Upper lobe of right lung (tissue), 1 donor: ENCODE measurements at places on chromosomes 11 and 22. TPM values are rescaled to one million over a fixed set of nuclear protein-coding genes. Genes with fewer than 3 reads are reported as not detected.

DNA sequence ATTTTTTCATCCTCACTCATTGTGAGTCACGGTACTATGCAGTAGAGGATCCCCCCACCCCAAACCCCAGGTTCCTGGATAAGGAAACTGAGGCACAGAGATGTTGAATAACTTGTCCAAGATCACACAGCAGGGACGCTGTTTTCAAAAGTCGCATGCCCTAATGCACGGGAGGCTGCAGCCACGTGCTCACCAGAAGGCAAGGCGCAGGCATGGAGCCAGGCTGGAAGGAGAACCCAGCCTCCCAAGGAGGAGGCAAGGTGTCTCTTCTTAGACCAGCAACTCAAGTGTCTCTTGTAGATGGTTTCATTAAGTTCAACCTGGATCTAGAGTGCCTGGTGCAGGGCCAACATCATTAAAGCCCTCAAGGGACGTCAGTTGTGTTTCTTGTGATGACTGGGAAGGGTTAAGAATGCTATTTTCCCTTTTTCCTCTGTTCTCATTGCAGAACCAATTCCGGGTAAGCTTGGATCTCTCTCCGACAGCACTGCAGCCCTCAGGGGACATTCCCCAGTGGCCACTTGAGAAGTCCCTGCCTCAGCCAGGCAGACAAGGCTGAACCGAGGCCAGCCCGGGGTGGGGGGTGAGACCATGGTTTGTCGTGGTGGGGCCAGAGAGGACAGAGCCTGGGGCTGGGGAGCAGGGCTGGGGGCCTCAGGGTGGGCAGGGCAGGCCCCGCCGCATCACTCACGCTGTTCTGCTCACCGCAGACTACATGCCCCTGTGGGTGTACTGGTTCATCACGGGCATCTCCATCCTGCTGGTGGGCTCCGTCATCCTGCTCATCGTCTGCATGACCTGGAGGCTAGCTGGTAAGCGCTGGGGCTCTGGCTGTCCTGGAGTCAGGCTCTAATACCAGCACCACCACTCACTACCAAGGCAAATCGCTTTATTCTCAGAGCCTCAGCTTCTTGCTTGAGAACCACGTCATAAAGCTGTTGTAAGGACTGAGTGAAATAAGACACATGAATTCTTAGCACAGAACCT, 15.7 kb downstream of the TMEM121B start:
- peak; percentile 41 for DNase-seq

DNA sequence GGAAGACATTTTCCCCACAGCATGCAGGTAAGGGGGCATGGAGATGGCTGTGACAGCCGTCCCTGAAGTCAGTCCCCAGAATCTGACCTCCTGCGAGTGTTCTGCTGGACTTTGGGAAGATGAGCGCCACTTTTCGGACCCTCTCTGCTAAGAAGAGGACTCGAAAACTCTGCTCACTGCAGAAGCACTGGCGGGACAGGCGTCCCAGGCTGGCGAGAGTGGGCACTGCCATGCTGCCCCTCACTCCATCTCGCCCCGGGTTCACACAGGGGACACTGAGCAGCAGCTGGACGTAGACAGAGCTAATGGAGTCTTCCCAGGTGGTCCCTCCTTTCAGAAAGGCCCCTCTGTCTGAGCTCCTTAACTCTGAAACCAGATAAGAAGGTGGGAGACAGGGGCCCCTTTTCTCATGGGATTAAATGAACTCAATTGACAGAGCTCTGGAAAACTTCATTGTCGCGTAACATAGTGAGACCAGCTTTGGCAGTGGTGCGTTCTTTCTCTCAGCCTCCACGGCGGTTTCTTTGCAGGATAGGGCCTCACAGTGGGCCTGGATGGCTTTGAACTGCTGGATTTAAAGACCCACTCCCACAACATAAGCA, 4.8 kb downstream of the ADAMTS8 start:
- DNase-seq = no peak

DNA sequence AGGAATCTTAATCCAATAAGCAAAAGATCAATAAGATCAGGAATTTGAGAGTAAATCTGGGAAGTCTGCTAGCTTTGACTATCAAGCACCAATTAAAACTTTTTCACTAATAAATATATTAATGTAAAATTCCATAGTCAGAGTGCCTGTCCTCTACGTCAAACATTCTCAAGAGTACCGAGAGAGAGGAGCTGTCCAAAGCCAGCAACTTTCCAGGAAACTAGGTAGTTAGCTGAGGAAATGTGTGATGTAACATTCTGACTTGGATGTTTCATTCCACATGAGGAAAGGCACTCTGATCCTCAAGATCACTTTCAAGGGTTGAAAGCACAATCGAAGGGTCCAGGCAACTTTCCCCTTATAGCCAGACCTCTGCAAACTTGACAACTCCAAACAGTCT, 113.2 kb downstream of the STK33 start:
- DNase-seq = no peak

DNA sequence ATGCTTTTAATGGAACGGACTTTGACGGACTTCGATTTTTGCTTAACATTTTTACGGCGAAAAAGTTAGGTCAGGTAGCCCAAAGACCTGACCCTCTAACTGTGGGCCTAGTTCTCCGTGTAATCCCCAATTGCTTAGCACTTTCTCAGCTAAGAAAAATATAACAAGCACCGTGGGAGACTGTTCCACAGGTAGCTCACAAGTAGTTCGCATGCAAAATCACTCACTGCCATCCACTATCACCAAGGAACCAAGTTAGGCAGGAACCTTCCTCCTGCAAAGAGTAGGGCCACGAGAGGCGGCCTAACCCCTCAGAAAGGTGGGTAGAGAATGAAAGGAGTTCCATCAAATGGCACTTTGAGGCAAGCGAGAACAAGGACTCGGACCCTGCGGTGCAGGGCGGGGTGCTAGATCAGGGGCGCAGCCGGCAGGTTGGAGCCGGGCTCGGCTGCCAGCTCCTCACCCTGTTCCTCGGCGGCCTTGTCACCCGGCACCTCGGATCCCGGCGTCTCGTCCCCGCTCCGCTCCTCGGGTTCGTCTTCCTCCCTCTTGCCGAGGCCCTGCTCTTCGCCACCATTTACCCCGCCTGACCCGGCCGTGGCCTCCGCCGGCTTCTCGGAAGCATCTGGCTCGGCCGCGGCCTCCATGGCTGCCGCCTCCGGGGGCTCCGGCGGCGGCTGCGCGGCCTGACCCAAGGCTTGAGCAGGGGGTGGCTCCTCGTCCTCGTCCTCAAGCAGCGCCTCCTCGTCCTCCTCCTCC, 922 bp downstream of the HNRNPUL2 start:
- DNase-seq = no peak

DNA sequence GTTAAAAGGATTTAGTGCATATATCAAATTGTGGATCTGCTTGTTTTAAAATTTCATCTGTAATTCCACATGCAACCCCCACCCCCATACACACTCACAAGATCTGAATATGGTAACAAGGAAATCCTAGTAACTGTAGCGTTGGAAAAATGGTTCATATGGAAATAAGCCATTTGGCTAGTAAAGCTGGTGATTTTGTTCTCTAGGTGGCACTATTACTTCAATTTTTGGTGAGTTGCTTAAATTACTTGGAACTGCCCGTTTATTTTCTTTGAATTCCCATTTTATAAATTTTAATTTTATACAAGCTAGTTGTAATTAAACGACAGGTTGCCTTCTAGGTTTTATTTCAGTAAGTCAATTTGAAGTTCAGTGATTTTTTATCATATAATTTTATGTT, 5.3 kb downstream of the BDNF start:
- no peak for DNase-seq

- peak; percentile 85 for DNase-seq
Observed at GRCh38 chr11:133064152-133064877, 468.0 kb downstream of the OPCML start.

DNA sequence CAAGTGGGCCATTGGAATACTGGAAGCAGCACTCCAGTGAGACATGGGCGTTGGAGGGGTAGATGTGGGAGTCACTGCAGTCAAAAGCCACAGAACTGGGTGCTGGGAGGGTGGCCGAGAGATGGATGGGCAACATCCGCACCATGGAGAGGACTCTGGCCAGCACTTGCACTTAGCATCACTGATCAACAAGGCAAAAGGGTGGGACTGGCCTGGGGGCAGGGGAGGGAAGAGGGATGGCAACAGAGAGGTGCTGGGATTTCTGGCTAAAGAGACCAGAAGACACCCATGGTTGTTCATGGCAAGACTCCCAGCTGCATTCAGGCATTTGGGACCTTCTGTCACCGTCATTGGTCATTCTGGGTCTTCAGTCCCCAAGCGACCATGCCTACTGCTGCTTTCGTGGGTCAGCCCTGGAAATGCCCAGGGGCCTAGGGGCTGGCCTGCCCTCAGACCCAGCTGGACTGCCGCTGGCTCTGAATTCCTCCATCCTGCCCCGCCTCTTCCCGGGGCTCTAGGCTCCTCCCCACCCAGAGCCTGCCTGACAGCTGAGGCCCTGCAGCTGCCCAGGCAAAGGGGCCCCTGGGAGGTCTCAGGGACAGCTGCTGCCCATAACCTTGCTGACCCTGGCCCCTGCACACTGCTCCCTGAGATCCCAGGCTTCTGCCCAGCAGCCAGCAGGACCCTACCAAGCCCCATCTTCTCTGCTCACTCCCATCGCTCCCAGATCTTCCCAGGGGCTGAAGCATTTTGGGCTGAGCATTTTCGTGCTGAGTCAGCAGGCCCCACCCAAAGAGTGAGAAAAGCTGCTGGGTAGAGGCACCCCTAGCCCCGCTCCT, 13.0 kb upstream of the CDC42EP2 start:
- peak; percentile 66 for DNase-seq

DNA sequence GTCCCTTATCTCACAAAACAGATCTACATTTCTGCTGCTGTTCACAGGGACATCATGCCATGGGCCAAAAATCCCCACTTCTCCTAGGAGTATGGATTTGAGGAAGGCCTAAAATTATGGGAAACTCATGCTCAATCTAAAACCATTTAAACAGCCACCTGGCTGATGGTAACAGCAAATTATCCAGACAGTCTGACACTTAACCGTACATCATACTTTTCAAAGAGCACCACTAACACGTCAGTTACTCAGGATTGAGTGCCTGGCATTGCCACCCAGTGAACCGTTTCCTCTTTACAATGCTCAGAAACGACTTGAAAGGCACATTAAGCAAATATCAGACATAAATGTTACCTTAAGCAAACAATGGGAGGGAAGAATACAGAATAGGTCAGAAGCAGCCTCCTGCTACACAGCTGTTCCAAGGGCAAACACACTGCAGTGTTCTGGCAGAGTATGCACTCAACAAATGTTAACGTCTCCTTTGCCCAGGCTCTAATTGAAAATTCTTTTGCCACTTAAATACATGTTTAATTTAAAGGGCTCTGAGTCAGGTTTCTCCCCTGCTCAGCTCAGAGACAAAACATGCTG, 18.8 kb upstream of the SLC36A4 start:
- DNase-seq = no peak

DNA sequence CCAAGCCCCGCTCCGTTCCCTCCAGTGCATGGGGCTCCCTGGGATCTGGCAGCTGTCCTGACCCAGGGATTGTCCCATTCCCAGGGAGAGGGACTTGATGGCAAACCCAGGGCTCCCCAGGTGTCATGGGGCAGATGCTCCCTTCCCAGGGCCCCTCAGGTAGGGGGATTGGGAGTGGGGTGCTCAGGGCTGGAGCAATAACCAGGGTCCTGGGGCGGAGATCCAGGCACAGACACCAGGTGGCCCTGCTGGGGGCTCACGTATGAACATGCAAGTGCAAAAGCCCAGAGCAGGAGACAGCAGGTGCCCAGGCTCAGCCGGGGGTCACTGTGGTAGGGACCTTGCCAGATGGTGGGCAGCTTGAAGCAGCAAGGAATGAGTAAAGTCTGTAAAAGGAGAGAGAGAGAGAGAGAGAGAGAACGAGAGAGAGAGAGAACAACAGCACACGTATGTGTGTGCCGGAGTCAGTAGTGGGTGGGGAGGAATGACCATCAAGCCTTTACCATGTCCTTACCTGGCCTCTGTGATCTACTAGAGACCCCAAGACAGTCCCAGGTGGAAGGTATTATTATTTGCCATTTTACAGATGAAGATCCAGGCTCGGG, 19.3 kb upstream of the MPPED1 start:
- no peak for DNase-seq

- peak; percentile 70 for DNase-seq
Observed at GRCh38 chr11:112453601-112454577, 193.2 kb upstream of the PLET1 start.

DNA sequence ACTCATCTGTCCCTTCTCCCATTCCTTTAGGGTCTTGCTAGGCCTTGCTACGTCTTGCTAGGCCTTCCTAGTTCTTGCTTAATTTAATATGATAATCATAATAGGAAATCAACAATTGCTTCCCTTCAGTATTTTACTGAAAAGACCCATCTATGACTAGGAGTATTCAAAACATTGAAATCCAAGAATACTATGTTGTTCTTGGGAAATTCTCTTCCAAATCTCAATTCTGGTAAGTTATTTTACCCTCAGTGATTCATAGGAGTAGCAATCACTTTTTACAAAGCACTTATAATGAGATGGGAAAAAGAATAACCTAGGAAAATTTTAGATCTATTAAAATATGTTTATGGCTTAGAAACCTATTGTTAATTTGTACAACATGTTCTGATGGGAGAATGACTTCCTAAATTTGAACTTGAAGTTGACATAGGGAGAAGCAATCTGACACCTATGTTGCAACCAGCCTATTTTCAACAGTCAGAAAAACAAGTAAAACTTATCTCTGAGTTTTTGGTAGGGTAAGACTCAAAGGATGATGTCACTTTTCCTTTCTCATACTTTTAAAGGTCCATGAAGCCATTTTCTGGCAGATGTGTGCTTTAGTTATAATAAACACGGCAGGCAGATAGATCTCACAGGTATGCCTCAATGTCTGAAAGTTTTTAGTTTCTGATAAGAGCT, 29.5 kb upstream of the HIPK3 start:
- no peak for DNase-seq

DNA sequence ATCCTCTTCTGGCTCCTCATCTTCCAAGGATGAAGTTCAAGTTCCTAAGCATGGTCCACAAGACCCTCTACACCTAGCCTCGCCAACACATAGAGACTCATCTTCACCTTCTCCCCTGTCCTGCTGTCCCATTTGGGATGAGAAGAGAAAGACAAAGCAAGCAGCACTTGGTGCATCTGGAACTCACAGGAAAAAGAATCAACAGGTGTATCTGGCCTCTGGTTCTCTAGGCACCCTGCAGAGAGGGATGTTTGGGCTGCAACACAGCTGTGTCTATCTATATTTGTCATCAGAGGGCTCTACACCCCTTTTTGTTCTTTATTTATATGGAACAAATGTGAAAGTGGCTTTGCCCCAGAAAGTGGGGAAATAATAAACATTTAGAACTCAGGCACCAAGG, 82.1 kb upstream of the GALNT18 start:
- no peak for DNase-seq

GRCh38 chr11:110566577-110566976, 136.8 kb downstream of the FDX1 start:
- no peak for DNase-seq

GRCh38 chr11:97995874-97996273, 1024.9 kb upstream of the CNTN5 start:
- DNase-seq = no peak

GRCh38 chr22:39134366-39135091, 18.0 kb downstream of the CBX7 start:
- DNase-seq = no peak

Gene SERPING1
- total RNA-seq = 490 TPM

Gene KRTAP5-9
- not detected for total RNA-seq

Gene PGR
- total RNA-seq = 3.0 TPM

Gene NLRP6
- total RNA-seq = 1.7 TPM

Gene LDHAL6A
- not detected for total RNA-seq

Gene RNF26
- 23.2 TPM for total RNA-seq

Gene MUC5AC
- total RNA-seq = not detected

Gene PACSIN3
- 36.9 TPM for total RNA-seq

Gene TRPM5
- total RNA-seq = not detected
